Foreskin fibroblast (primary cell): ENCODE measurements at places on chromosomes 4 and X.

DNA sequence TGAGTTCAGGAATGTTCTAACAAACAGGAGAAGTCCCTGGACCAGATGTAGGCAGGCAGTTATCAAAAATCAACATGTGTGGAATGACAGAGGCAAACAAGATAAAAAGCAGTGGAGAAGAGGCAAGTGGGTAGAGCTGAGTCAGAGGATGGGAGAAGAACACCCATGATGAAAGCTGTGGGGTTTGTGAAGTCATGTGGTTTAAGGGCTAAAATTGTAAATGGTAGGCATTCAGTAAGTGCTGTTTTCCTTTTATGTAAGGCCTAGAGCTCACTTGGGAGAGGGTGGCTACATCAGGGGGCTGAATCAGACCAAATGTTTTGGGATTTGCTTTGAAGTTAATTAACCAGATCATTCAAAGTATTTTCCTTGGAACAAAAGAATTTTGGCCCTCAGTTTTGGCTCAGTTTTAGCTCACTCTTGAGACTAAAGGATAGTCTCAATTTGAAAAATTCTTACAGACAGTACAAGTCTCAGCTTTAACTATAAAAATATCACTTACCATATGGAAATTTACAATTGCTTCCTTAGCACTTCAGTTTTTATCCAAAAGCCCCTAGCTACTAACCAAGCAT is 114.5 kb upstream of the PCDH7 start:
- no peak for DNase-seq

- peak; percentile 33 for DNase-seq
These were observed 58.6 kb upstream of the PAGE5 start for GRCh38 chrX:55161581-55161980.

GRCh38 chr4:123405267-123405865 is 8.8 kb downstream of the SPRY1 start:
- DNase-seq: no peak

GRCh38 chr4:8118531-8118930 is 40.1 kb downstream of the ABLIM2 start:
- DNase-seq: no peak

DNA sequence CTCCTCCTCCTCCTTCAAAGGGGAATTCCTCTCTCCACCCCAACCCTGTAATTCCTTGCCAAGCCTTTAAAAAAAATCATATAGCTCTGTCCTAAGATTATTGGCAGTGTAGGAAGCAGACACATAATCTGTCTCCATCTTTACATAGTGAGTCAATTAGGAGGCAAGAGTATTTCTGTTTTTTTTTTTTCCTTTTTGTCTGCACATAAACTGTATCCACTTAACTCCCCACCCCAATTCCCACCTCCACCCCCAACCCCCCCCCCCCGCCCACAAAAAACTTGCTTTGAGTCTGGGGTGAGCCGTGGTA is 182.5 kb downstream of the RASL11B start:
- no peak for DNase-seq

- DNase-seq: no peak
These were observed 118.8 kb downstream of the ZNF827 start for GRCh38 chr4:145819853-145820181.

DNA sequence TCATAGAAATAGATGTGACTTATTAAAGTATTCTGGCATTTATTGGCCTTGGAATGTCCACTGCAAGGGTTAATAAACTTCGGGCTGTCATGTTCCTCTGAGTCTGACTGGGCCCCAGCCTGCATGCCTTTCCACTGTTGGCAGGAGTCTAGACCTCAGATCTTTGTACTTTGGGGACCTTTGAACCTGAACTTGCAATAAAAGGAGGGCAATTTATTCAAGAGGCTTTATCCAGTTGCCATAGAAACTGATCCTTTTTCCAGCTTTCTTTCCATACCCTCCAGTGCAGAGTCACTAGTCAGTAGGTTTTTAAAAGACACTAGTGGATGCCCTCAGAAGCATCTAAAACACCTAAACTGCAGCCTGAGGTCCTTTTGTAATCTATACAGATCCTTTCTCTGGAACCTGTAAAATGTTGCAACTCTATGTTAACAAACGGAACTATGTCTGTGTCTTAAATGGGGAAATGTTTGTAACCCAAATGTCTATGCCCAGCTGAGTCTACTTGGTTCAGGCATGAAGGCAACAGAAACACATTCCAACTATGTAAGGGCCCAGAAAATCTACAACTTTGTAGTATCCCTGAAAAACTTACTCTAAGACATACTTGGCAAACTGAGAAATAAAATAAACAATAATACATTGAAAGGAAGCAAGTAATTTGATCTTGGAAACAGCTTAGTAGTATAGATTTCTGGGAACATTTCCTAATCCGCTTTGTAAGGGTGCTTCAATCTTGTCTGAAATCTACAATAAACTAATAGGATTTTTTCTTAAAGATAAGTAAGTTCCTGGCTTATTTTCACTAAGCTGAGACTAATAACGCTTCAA is 41.5 kb downstream of the SOWAHB start:
- DNase-seq: peak; percentile 66

GRCh38 chrX:16756724-16757123 is 29.5 kb upstream of the TXLNG start:
- DNase-seq: no peak

DNA sequence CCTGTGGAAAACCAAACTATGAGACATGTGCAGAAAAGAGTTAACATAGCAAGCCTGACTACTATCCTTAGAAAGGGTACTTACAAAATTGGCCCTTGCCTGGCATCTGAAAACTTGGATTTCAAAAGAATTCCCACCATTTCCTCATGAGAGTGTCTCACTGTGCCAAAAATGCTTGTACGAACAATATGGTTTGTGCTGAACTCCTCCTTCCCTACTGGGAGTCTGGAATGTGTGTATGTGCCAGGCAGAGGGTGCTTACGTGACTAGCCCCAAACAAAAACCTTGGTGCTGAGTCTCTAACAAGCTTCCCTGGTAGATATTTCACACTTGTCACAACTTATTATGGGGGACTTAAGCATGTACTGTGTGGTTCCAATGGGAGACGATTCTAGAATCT is 81.7 kb upstream of the GIMD1 start:
- DNase-seq: no peak

GRCh38 chr4:145061318-145061920 is 36.6 kb downstream of the ANAPC10 start:
- DNase-seq: peak; percentile 18

- no peak for DNase-seq
These were observed 6.8 kb upstream of the SLC25A6 start for GRCh38 chrX:1398431-1399340.

DNA sequence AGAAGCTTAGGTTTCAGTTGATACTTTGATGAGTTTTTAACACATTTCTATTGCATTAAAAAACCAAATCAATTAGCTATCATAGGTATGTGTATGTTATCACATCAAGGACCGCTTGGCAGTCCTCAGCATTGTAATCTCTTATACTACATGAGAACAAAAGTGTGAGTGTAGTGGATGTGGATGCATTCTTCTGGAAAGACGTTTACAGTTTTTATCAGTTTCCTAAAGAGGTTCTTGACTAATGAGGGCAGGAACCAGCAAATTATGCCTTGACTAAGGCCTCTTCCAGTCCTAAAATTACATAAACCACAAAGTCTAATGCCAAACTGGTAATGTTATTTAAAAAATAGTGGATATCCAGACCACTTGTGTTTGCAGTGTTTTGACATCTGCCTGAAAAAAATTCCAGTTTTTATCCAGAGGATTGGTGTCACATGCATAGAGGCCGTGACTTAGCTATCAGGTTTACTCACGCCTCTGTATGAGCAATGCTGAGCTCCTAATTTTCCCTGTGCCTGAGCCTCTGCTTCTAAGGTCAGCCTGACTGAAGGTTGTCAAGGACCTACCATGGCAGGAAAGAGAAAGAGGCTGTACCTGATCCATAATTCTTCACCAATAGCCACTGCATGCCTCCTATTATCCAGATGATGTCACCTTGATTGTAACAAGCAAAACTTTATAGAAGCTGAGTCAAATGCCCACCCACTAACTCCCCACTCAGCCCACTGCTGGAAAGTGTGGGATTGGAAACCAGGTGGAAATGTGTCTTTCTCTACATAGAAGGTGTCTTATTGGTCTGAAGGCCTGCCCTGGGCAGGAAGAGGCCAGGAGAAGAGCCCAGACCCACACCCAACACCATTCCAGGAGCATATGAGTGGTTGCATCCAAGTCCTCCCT is 68.7 kb downstream of the ENPP6 start:
- DNase-seq: no peak

DNA sequence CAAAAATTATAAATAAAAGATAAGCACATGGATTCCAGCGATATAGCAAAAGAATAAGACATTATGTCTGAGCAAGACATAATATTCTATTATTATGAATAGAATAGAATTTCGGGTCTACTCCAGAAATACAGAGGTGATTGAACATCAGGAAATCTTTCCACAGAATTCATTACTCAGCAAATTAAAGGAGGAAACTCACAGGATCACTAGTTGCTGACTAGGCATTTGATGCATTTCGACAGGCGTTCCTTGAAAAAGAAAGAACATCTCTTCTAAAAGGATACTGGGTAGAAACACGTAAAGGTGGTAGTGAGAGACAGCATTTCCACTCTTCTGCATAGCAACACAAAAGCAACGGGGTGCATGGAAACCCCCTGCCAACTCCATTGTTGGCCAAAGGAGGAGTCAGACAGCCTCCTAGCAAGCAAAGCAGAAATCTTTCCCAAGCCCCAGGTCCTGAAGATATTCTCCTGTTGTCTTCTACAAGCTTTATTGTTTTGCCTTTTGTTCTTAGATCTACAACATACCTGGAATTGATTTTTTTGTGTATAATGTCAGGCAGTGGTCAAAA is 14.3 kb upstream of the PDZD4 start:
- no peak for DNase-seq

- DNase-seq: no peak
These were observed at the start of gene SEL1L3 for GRCh38 chr4:25862411-25863346. SEL1L3 (minus strand) TSS chr4:25862988; CDS start chr4:25862836, 152 bp downstream.

- DNase-seq: no peak
These were observed 18.1 kb downstream of the FGFRL1 start for GRCh38 chr4:1029529-1029928.

GRCh38 chr4:183636923-183637322 is 22.1 kb downstream of the RWDD4 start:
- DNase-seq: no peak

- DNase-seq: no peak
These were observed at the start of gene GPR78 for GRCh38 chr4:8580321-8581093. GPR78 (plus strand) TSS chr4:8580392; CDS start chr4:8580983, 591 bp downstream.

- peak; percentile 97 for DNase-seq
These were observed at the start of gene TRMT10A for GRCh38 chr4:99563310-99564186. TRMT10A (minus strand) TSS chr4:99564039; CDS start chr4:99559338, 4,701 bp downstream.

GRCh38 chrX:44651358-44651757 is 108.7 kb upstream of the FUNDC1 start:
- no peak for DNase-seq

DNA sequence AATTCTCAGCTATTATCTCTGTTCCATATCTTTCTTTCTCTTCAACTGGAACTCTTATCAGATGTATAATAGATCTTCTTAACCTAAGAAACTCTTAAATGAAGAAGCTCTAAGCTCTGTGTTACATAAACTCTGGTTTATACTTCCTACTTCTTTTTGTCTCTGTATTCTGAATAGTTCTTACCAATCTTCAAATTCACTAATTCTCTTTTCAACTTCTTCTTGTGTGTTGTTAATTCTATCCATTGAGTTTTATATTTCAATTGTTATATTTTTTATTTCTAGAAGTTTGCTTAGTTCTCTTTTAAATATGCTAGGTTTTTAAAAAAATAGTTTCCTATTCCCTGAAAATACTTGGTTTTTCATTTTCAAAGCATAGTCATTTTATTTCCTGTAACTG is 13.2 kb upstream of the MMAA start:
- no peak for DNase-seq

- DNase-seq: no peak
These were observed 84.5 kb upstream of the ARHGEF9 start for GRCh38 chrX:63869506-63869905.

GRCh38 chrX:66042307-66043077 is 2.6 kb upstream of the VSIG4 start:
- DNase-seq: no peak

DNA sequence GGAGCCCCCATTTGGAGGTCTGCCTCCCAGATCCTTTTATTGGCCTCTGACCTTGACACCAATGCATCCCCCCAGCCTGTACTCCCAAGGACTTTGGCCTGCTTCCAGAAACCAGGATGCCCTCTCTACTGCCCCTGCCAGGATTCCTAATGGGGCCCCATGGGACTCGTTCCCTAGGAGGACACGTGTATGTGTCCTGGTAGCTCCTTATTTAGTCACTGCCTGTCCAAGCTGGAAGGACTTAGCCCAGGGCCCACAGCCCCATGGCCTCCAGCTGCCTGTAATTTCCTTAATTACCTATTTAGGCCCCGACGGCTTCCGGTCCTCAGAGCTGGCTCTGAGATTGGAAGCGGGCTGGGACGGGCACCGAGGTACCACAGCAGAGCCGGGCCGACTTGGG is 9.4 kb downstream of the ATP2B3 start:
- no peak for DNase-seq

DNA sequence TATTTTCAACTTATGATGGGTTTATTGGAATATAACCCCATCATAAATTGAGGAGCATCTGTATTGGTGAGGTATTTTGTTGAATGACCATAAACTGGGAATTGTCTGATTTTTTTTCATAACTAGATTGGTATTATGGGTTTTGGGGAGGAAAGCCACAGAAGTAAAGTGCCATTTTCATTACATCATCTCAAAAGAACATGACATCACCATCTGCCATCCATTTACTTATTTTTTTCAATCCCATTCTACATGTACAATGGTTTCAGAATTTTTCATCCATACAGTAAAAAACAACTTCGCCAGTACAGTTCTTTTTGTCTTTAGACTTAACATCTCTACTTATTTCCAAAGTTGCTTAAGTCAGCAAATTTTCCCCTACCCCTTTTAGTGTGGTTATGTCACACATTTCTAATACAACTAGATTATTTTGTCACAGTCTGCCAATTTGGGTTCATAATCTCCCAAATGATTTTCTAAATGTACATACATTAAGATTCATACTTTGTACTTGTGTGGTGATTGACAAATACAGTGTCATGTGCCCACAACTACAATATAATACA is 459.4 kb downstream of the IDS start:
- no peak for DNase-seq

- no peak for DNase-seq
These were observed 10.9 kb downstream of the MCTS1 start for GRCh38 chrX:120614816-120615215.

GRCh38 chrX:17743913-17744312 is 6.6 kb downstream of the SCML1 start:
- no peak for DNase-seq

GRCh38 chr4:129248621-129249020 is 152.7 kb downstream of the C4orf33 start:
- DNase-seq: no peak

DNA sequence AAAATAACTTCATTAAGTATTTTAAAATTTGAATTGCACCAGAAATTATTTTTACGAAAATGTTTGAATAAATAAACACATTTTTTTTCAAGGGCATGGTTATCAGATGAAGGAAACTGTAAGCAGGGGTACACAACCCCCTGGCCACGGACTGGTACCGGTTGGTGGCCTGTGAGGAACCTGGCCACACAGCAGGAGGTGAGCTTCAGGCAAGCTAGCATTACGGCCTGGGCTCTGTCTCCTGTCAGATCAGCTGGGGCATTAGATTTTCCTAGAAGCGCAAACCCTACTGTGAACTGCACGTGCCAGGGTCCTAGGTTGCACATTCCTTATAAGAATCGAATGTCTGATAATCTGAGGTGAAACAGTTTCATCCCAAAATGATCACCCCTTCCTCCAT is 1499.7 kb upstream of the AGA start:
- DNase-seq: no peak
